ENCODE measurements at places on chromosomes 6 and 20. TPM values are rescaled to one million over a fixed set of nuclear protein-coding genes. Genes with fewer than 3 reads are reported as not detected.

The CHMP4B gene
- total RNA-seq, result 48.6 TPM

The RFX6 gene
- not detected for total RNA-seq

The ZSWIM3 gene
- total RNA-seq, result 1.2 TPM

- no peak overlapping the region for H3K27ac ChIP-seq
- DNase-seq, result no peak
- H3K36me3 ChIP-seq, result peaks cover 6% of the 10 kb centered on the region
Observed at GRCh38 chr20:46699651-46700359, 9.6 kb upstream of the SLC2A10 start.

DNA sequence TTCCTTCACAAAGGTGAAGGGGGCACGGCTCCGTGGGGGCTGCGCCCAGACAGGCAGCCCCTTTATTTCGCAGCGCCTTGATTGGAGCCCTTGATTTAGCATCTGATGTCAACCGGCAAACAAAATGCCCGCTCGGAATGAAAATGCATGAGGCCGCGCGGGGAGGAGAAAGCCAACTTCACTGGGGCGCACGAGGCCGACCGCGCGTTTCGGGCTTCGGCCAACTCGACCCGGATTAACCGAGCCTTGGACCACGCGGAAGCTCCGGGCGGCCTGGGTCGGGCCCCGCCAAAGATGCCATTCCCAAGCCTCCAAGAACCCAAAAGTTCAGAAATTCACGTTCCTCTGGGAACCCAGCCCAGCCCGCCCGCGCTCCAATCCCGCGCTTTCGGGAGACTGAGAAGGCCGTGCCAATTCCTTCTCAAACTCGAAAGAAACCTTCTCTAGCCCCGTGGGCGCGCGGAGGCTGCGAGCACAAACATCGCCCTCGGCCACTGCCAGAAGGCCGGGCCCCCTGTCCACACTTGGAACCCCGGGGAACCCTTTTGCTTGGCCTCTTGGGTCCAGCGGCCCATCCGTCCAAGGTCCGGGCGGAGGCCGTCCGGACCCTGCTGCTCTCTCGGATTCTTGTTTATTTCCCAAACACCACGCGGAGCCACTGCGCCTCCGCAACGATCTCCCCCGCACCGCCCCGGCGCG lies 879 bp upstream of the INSM1 start:
- H3K27me3 ChIP-seq, result peaks cover 57% of the 10 kb centered on the region
- no peak for DNase-seq
- H3K36me3 ChIP-seq, result peaks cover 3% of the 10 kb centered on the region
- H3K4me3 ChIP-seq, result peak overlapping the region; percentile 59
- H3K4me1 ChIP-seq, result peaks cover 12% of the 10 kb centered on the region

- peaks cover 4% of the 10 kb centered on the region for H3K4me1 ChIP-seq
- no peak overlapping the region for H3K27ac ChIP-seq
- H3K36me3 ChIP-seq, result no peaks in the 10 kb centered on the region
Observed at GRCh38 chr6:13395272-13396237, 67.2 kb upstream of the TBC1D7 start.

- peaks cover 2% of the 10 kb centered on the region for H3K36me3 ChIP-seq
- no peak overlapping the region for H3K4me3 ChIP-seq
- H3K27me3 ChIP-seq, result peaks cover 50% of the 10 kb centered on the region
- DNase-seq, result no peak
Observed at GRCh38 chr20:2618815-2619214, 33.6 kb upstream of the NOP56 start.
